ENCODE measurements at places on chromosomes 7 and 10.

DNA sequence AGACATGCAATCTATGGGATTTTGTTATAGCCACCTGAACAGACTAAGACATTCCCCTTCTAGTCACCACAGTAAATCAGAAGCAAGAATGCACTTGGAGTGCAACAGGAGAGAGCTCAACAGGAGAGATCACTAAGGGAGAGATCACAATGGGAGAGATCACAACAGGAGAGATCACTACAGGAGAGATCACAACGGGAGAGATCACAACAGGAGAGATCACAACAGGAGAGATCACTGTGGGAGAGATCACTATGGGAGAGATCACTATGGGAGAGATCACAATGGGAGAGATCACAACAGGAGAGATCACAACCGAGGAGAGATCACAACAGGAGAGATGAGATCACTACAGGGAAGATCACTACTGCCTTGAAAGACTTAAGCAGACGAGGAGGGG is 238.5 kb upstream of the PITRM1 start:
- no peak for DNase-seq

GRCh38 chr10:20299034-20299736 is 483.0 kb downstream of the PLXDC2 start:
- no peak for DNase-seq

DNA sequence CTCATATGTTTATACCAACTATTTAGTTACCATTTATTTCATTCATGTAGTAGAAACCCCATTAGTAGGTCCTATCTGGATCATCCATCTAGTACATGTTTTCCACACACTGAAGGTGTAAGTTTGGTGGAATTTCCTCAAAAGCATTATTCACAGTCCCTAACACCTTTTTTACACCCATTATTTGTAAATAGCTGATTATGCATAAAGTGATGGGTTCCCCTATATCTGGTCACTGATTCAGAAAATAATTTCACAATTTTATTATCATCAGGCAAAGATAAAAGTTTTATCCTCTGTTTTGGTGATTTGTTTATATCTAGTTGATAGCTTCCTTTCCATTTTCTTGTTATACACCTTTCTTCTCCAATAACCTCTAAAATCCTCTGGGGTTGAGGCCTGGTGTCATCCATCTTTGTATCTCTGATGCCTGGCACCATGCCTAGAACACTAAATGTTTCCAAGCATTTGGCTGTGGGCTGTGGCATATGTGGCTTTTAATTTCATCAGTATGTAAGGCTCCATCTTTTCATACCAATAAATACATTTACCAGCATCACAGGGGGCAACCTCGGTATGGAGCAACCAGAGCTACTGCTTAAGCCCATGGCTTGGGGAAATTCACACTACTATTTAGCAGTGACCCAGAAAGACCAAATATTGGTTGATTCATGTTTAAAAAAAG is 1089.5 kb upstream of the LRRN3 start:
- DNase-seq, result no peak

GRCh38 chr10:116597543-116597942 is 6.8 kb downstream of the PNLIPRP1 start:
- no peak for DNase-seq

- DNase-seq, result no peak
These were observed 43.7 kb downstream of the SVIL start for GRCh38 chr10:29590915-29591650.

DNA sequence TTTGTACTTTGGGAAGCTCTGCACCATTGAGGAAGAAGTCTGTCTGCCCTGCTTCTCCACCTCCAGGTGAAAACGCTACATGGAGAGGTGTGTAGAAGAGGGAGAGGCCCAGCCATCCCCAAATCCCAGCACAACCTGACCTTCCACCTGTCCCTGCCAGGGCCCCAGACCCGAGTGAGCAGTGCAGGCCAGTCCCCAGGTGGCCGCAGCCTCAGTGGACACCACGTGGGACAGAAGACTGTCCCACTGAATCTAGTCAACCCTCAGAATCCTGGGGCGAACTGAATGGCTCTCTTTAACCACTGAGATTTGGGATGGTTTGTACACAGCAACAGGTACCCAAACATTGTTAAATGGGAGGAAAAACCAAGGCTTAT is 29.9 kb upstream of the GALNTL5 start:
- DNase-seq, result no peak

DNA sequence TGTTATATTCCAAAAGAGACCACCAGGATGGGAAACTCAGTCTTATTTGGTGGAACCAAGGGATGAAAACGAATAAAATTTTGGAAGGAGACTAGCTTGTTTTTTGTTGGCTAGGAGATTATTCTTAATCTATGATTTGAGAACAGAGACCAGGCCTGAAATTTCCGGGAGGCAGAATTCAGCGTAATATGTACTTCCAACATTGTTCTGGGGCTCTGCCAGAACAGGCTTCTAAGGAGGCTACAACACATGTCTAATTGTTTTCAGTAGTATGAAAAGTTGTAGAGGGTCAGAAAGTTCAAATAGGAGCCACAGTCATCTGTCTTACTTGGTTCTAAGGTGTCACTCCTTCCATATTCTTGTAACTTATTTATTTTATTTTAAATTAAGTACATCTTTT is 1.7 kb downstream of the DDX21 start:
- no peak for DNase-seq

- DNase-seq, result no peak
These were observed 280.5 kb upstream of the PPP2R2D start for GRCh38 chr10:131620314-131620713.

- DNase-seq, result no peak
These were observed 114.8 kb downstream of the WDFY4 start for GRCh38 chr10:48799341-48800006.

- no peak for DNase-seq
These were observed 43.5 kb upstream of the ZRANB1 start for GRCh38 chr10:124898471-124898870.

GRCh38 chr10:131363416-131363815 is 51.9 kb upstream of the TCERG1L start:
- DNase-seq, result no peak

Data from activated T-cell treated with anti-CD3 and anti-CD28 coated beads, Interleukin-2, amount 50 U/mL, for 72 hours (primary cell).